ENCODE measurements at places on chromosomes 6 and 20. TPM values are rescaled to one million over a fixed set of nuclear protein-coding genes. Genes with fewer than 3 reads are reported as not detected.

LATS1 gene
- 30.8 TPM for total RNA-seq

DNA sequence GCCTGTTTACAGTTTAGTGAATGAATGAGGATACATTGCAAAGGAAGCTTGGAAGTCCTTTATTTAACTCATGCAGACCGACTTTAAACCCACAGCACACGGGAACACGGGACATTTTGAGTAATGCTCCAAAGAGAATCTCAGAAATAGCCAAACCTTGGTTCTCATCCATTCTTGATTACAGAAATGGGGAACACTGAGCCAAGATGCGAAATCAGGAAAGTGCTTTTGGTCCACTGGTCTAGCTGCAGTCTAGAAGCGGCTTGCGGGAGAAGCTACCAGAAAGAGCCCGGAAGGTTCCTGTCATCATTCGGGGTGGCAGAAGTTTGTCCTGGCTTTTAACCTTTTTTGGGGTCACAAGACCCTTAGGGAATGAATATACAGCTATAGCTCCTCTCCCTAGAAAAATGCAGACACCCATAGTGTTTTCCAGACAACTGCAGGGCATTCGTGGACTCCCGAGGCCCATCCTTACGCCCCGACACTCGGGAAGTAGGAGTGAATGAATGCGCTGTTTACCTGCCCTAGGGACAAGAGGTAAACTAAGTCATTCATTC, 475 bp upstream of the TMEM181 start:
- H3K36me3 ChIP-seq = peaks cover 29% of the 10 kb centered on the region
- peak overlapping the region; percentile 58 for H3K4me3 ChIP-seq
- H3K27ac ChIP-seq = peak overlapping the region; percentile 58
- H3K4me1 ChIP-seq = peaks cover 52% of the 10 kb centered on the region
- no peak for DNase-seq

MOCS1 gene
- not detected for total RNA-seq

DNA sequence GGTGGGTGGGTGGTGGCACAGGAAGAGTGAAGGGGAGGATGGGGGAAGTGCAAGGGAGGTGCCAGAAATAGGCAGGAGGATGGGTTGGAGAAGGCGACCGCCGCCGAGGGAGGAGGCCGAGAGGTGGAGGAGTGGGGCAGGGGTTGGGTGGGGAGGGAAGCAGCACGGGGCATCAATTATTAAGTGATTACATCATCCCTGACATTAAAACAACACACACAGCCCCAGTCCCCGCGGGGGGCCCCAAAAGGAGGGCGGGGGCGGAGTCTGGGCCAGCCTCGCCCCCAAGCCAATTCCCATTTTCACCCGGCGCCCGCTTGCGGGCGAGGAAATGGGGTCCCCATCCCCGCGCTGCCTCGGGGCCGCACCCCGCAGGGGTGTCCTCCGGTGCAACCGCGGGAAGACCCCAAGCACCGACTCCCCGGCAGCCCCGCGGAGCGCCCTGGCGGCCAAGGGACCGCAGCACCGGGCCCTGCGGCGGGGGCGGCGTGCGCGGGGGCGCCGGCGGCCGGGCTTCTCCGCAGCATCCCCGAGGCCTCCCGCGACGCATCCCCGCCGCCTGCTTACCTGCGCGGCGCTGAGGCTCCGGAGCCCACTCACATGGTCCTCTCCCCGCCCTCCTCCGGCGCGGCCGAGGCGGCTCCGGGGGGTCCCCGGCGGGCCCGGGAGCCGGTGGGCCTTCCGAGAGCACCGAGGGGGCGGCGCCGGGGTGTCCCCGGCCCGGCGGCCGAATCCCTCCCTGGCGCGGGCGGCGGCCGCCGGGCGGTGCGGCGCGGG, 663 bp downstream of the FYN start:
- no peaks in the 10 kb centered on the region for H3K27me3 ChIP-seq
- peaks cover 29% of the 10 kb centered on the region for H3K36me3 ChIP-seq
- peak overlapping the region; percentile 93 for H3K27ac ChIP-seq

GRCh38 chr6:132153221-132153898, 202.2 kb upstream of the CCN2 start:
- no peak overlapping the region for H3K4me3 ChIP-seq
- no peaks in the 10 kb centered on the region for H3K36me3 ChIP-seq

DNA sequence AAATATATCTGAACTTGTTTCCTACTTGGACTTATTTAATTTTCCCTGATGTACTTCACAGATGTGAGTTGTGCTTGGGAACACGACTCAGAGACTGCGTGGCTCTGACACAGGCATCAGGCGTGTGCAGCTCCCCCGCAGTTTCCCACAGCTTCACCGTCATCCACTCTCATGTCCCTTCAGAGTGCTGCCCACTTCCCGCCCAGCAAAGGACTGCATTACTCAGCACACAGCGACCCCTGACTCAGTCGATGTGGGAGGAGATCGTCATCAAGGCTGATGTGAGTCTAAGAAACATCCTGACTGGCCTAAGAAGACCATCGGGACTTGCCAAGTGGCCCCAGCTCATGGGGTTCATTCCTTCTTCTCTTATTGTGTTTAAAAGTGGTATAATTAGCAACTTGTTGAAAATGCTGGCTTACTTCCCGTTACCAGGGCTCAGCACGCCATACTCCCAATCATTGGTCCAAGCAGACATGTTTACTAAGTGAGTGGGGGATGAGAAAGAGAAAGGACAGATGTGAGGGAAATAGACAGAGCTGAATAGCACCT, 539.4 kb upstream of the JARID2 start:
- peaks cover 28% of the 10 kb centered on the region for H3K4me1 ChIP-seq
- H3K27me3 ChIP-seq = no peaks in the 10 kb centered on the region
- H3K36me3 ChIP-seq = peaks cover 15% of the 10 kb centered on the region
- peak overlapping the region; percentile 8 for H3K27ac ChIP-seq
- peak; percentile 52 for DNase-seq
- no peak overlapping the region for H3K4me3 ChIP-seq
